ENCODE measurements at places on chromosomes 6 and 20. TPM values are rescaled to one million over a fixed set of nuclear protein-coding genes. Genes with fewer than 3 reads are reported as not detected.

Gene CGA
- not detected for total RNA-seq

Gene ATXN1
- total RNA-seq, result 42.4 TPM

Gene ENPP5
- not detected for total RNA-seq

Gene PDE10A
- not detected for total RNA-seq

GRCh38 chr6:34795836-34796425 lies 4.0 kb downstream of the BLTP3A start:
- DNase-seq, result no peak

DNA sequence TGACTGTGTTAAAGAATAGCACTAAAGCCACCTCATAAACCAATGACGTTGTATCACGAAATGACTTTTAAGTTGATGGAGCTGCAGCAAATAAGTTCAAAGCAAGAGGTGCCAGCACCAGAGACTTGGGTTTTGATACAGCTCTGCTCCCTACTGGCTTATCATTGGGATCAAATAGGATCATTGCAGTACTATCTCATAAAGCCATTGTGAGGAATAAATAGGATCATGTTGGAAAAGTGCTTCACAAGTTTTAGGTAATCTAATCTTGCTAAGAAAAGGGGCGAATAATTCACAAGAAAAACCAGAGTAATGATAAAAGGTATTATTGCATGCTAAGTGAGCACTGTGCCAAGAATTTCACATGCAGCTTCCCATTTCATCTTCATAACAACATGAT lies 10.4 kb upstream of the CEP85L start:
- no peak for DNase-seq

Gene VPS16
- 59.2 TPM for total RNA-seq

Gene CST2
- not detected for total RNA-seq

DNA sequence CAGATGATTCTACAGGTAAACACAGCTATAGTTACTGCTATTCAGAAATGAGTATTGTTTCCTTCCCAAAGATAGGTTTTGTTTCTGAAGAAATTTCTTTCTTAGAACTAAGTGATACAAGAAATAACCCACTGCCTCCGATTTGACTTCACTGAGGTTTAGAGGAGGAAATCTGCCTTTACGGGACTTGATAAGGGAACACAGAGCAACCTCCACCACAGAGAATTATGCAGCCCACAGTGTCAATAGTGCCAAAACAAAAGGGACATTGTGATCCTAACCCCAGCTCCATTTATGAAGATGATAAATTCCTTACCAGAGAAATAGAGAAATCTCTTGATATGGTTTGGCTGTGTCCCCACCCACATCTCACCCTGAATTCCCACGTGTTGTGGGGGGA lies 164.6 kb downstream of the ZNF217 start:
- DNase-seq, result no peak

Gene GSS
- 46.0 TPM for total RNA-seq

DNA sequence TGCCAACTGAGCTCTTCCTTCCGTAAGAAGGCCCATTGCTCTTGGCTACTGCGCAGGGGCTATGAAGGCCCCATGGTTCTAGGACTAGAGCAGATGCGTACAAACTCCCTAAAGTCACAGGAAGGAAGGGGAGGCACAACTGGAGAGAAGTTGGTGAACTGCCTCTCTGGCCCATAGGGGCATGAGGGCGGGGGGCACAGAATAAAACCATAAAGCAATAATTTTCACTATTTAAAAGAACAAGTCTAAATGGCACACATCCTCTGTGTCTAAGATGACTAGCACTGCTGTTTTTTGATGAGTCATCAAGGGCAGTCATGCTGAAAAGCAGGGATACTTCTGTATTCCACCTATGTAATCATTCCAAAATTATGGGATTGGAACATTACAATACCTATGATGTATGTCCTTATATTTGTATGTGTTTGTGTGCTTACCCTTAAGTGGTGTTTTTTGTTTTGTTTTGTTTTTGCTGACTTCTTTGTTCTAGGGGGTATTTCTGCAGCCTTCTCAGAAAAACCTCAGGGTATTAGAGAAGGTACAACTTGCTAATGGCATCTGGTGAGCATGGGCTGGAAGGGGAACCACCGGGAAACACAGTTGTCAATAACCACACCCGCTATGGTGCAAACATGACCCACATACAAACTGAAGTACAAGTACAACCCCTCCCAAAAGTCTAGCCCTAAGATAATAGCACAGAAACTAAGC lies 36.9 kb downstream of the B4GALT5 start:
- no peak for DNase-seq

- no peak for DNase-seq
These were observed 17.1 kb downstream of the NPEPL1 start for GRCh38 chr20:58709703-58710039.

Gene PNPLA1
- total RNA-seq, result 0.66 TPM
